CD8-positive, alpha-beta memory T cell (primary cell): ENCODE measurements at places on chromosomes 3 and 15. TPM values are rescaled to one million over a fixed set of nuclear protein-coding genes. Genes with fewer than 3 reads are reported as not detected.

DNA sequence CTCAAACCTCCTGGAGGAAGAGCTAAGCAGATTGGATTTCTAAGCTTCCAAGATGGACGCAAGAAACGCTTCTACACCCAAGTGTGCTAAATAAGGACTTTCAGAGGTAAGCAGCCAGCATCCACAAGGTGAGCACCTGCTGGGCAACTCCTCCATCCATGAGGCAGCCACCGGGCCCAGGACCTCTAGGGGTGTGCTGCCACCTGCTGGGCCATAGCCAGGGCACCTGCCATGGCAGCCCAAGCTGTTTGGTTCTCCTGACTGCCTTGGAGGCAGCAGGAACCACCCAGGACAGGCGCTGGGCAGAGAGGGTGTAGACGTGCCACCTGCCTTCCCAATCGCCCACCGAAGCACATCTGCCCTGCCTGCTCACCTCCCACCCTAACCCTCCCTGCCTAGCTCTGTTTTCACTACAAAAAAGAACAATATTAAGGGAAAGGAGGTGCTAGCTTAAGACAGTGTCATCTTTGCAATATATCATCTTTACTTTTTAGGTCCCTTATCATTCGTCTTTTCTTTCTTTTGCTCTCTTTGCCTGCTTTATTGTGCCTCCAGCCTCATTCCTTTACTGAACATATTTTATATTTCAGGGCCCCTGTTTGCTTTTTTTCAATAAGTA lies 12.9 kb downstream of the C15orf62 start:
- DNase-seq: peak; percentile 71

- DNase-seq: peak; percentile 82
Observed at GRCh38 chr15:24954783-24955530, at the start of the genes SNRPN and SNURF. TSS of gene SNRPN (plus strand) at chr15:24954987. CDS start at chr15:24974454, 19,467 bp downstream. TSS of gene SNURF (plus strand) at chr15:24954987. CDS start at chr15:24955049, 62 bp downstream.

DNA sequence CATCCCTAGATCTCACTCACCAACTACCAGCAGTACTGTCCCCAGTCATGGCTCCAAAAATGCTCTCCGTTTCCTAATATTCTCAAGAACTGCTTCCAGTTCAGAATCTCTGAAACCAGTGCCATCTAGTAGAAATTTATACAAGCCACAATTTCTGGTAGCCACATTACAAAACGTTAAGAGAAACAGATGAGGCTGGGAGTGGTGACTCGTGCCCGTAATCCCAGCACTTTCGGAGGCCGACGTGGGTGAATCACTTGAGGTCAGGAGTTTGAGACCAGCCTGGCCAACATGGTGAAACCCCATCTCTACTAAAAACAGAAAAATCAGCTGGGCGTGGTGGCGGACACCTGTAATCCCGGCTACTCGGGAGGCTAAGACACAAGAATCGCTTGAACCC lies 78.4 kb upstream of the RAD18 start:
- no peak for DNase-seq

GRCh38 chr3:77620009-77620408 lies 580.1 kb downstream of the ROBO2 start:
- DNase-seq: no peak

GRCh38 chr3:126399756-126400155 lies 5.0 kb downstream of the CFAP100 start:
- DNase-seq: no peak

The MAPKBP1 gene
- 4.8 TPM for polyA plus RNA-seq

The TIMP4 gene
- not detected for polyA plus RNA-seq
